Astrocyte of the cerebellum (primary cell): ENCODE measurements at places on chromosomes 7 and 10.
A peak's percentile ranks its signal among the peaks of the same experiment; 100 is the strongest.

GRCh38 chr10:1287971-1288401, 231.8 kb downstream of the WDR37 start:
- DNase-seq: no peak

DNA sequence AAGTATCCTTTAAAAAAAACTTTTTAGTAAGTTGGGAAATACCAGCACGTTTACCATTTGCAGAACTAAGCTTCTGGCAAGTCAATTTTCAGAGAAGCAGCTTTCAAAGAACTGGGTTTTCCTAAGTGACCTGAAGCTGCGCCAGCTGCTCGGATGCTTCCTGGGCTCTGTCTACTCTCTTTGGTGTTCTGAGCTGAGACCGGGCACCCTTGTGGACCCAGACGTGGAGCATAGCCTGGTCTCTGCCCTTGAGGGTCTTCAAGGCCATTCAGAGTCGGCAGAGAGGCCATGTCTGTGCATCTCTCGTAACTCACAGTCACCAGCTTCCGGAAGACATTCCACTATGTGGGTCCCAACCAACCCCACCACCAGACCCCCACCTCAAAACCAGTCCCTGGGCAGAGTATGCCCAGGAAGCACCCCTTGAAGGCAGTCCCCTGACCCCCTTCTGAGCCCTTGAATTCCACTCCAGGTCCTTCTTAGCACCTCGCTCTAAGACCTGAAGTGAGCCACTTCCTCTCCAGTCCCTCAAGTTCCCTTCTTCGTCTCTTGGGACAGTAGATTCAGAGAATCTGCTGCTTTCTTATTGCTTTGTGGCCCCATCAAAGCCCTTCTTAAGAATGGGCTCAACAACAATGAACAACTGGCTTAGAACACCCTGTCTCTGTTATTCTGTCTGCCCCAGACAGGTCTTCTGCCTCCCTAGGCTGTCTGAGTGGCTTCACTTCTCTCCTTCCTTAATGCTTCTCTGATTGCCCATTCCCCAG, 8.5 kb downstream of the CALML5 start:
- no peak for DNase-seq

- DNase-seq: no peak
These were observed 481.3 kb downstream of the DNAJB6 start for GRCh38 chr7:157817944-157818700.

DNA sequence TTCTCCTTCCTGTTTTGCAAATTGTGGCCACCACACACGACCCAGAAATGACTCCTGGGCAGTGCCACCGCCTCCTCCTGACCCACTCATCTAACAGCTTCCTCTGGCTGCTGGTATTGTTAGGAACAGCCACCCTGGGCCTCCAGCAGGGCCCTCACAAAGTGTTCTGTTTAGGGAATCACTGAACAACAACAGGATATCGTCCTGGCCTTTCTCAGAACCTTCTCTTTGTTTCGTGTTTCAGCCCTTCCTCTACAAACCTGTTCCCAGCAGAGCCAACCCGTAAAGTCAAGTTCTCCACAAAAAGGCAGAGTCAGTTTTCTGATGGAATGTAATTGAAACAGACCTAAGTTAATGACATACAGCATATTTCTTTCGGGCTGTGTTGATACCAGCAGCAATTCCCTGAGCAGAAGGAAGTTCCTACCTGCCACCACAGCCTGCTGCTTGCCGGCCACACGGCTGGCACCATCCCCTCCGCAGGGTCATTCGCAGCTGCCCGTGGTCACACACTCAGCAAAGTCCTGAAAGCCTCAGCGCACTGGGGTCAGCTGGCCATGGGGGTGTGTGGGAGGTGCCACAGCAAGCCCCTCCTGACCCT, 91.7 kb upstream of the PITRM1 start:
- DNase-seq: no peak

GRCh38 chr10:133358162-133358924, 524 bp upstream of the FUOM start:
- DNase-seq: no peak

DNA sequence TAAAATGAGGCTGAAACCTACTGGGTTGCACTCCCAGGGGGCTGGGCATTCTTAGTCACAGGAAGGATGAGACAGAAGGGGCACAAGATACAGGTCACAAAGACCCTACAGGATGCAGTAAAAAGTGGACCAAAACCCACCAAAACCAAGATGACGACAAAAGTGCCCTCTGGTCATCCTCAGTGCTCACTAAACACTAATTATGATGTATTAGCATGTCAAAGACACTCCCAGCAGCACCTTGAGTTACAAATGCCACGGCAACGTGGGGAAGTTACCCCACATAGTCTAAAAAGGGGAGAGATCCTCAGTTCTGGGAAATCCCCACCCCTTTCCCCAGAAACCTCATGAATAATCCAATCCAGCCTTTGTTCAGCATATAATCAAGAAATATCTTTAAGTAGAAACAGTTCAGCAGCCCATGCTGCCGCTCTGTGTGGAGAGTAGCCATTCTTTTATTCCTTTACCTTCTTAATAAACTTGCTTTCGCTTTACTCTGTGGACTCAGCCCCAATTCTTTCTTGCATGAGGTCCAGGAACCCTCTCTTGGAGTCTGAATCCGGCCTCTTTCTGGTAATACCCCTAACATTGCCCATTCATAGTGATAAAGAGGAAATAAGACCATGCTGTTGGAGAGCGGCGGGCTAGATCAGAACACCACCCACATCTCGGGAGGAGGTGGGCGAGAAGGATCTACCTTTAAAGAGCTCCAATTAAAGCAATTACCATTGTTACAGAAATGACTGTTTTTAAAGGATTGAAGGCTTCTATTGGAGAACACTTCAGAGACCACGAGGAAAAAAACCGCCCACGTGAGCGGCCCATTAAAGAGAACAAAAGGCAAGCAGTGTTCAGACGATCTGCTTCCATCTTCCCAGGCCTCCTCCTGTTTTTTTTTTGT, 170.9 kb downstream of the USP6NL start:
- DNase-seq: no peak

DNA sequence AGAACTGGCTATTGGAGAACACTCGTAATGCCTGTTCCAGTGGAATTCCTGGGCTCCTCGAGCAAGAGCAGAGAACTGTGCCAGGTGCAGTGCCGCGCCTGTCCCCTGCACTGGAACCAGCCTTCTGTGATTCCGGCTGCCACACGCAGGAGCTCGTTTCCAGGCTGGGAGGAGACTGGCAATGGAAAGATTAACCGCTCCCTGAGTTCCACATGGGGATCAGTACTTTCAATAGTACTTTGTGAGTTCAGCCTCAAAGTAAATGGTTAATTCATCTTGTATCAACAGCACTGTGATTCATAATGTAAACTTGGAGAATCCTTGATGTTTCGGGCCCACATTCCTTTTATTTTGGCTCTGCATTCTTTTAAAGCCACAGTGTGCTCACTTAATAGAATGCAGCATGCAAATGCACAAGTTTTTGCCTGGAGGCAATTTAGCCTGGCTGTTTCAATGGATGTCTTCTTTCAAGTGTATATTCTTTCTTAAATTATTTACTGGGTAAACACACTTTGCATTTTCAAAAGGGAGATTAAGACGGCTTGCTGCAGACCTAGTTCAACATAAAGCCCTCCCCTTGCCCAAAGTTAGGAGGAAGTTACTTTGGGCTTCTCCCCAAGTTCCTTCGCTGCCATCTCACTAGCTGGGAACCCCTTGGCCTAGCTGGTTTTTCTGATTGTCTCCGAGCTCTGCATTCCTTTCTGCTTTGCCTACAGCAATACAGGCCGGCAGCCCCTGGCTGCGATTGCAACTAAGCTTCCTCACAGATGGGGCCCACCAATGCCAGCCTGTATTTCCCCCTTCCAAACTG, 138.1 kb upstream of the TCF7L2 start:
- peak; percentile 95 for DNase-seq

- DNase-seq: no peak
These were observed 18.7 kb upstream of the DDIT4 start for GRCh38 chr10:72254813-72255568.

GRCh38 chr7:57203161-57203791, 71.0 kb upstream of the ZNF479 start:
- DNase-seq: no peak
